Suprapubic skin (tissue), 4 donors: ENCODE measurements at places on chromosomes 2 and 18. TPM values are rescaled to one million over a fixed set of nuclear protein-coding genes. Genes with fewer than 3 reads are reported as not detected.

MARCHF4 gene
- 0.49 TPM for total RNA-seq

SLC9A2 gene
- total RNA-seq, result 2.3 TPM

MRPL44 gene
- 16.2 TPM for total RNA-seq

SOS1 gene
- 36.6 TPM for total RNA-seq

EN1 gene
- total RNA-seq, result 7.3 TPM

GKN2 gene
- not detected for total RNA-seq

PROKR1 gene
- total RNA-seq, result 0.13 TPM

KRTCAP3 gene
- total RNA-seq, result 50.1 TPM

RPRM gene
- total RNA-seq, result not detected

OXER1 gene
- 2.3 TPM for total RNA-seq

RRM2 gene
- total RNA-seq, result 1.1 TPM

TRABD2A gene
- total RNA-seq, result not detected

KIAA1328 gene
- 19.7 TPM for total RNA-seq

ORC4 gene
- total RNA-seq, result 35.0 TPM

TRAK2 gene
- total RNA-seq, result 26.3 TPM

CCDC85A gene
- 2.7 TPM for total RNA-seq

ACP1 gene
- total RNA-seq, result 72.4 TPM

SP110 gene
- total RNA-seq, result 11.8 TPM

M1AP gene
- total RNA-seq, result 1.1 TPM

ACTG2 gene
- total RNA-seq, result 14.6 TPM

PLEK gene
- total RNA-seq, result 2.6 TPM

KCNK3 gene
- 1.2 TPM for total RNA-seq

SNORC gene
- 18.7 TPM for total RNA-seq

CLK1 gene
- 61.0 TPM for total RNA-seq

EML6 gene
- 15.1 TPM for total RNA-seq

ABCA12 gene
- 55.9 TPM for total RNA-seq

UGT1A5 gene
- 0.56 TPM for total RNA-seq

MAP3K19 gene
- not detected for total RNA-seq

TBC1D8 gene
- total RNA-seq, result 64.9 TPM

UGT1A10 gene
- not detected for total RNA-seq

ABI2 gene
- total RNA-seq, result 28.4 TPM

THAP4 gene
- total RNA-seq, result 47.9 TPM

POTEI gene
- not detected for total RNA-seq

HAAO gene
- 6.6 TPM for total RNA-seq

GRP gene
- total RNA-seq, result not detected

IGFBP2 gene
- total RNA-seq, result 17.7 TPM

TRIM43 gene
- not detected for total RNA-seq

ATG4B gene
- 90.4 TPM for total RNA-seq

HOXD1 gene
- 0.89 TPM for total RNA-seq

RABL2A gene
- 28.8 TPM for total RNA-seq

C2orf80 gene
- total RNA-seq, result not detected

AOX1 gene
- total RNA-seq, result 22.2 TPM

SERPINB4 gene
- 0.60 TPM for total RNA-seq

SNED1 gene
- 31.9 TPM for total RNA-seq

DCDC2C gene
- not detected for total RNA-seq

TEKT4 gene
- not detected for total RNA-seq

TUBA3E gene
- not detected for total RNA-seq

IL36B gene
- total RNA-seq, result 7.9 TPM

LBX2 gene
- 1.2 TPM for total RNA-seq

ASB18 gene
- not detected for total RNA-seq

CIB4 gene
- not detected for total RNA-seq

SLC11A1 gene
- total RNA-seq, result 12.2 TPM
